Mammary microvascular endothelial cell (primary cell): ENCODE measurements at places on chromosomes 3 and 15. TPM values are rescaled to one million over a fixed set of nuclear protein-coding genes. Genes with fewer than 3 reads are reported as not detected.

Gene ABI3BP
- total RNA-seq: 3.6 and 8.5 TPM in 2 replicates

Gene THPO
- total RNA-seq: not detected in 2 replicates

Gene IL17RB
- not detected in 2 replicates for total RNA-seq

Gene P3H2
- total RNA-seq: 19.0 and 31.4 TPM in 2 replicates

Gene CYP8B1
- not detected in 2 replicates for total RNA-seq

Gene CHL1
- not detected in 2 replicates for total RNA-seq
